Activated CD4-positive, alpha-beta memory T cell treated with anti-CD3 and anti-CD28 coated beads for 36 hours (primary cell): ENCODE measurements at places on chromosomes 2 and 18.

DNA sequence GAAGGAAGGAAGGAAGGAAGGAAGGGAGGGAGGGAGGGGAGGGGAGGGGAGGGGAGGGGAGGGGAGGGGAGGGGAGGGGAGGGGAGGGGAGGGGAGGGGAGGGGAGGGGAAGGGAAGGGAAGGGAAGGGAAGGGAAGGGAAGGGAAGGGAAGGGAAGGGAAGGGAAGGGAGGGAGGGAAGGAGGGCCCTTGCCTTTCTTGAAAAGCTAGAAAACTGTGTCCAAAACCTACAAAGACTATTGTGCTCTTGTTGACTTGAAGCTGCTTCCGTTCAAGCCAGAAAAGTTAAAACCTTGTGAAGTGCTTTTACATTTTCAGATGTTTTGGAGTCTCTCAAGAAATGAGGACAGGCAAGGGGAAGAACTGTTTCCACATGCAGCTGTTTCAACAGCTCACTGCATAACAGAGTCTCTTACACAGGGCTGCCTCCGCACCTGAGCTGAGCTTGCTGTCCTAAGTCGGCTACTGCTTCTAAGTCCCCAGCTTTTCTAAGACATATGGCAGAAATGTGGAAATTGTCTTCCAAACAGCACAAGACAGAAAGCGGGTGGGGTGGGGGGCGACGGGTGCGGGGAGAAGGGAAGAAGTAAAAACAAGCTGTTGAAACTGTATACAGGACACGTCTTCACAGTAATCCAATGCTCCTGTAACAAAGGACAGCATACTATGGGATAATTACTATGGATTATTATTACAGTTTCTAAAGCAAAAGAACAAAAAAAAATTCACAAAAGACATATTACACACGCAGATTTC lies 46.1 kb downstream of the BCL11A start:
- H3K27me3 ChIP-seq = peaks cover 26% of the 10 kb centered on the region
- H3K4me3 ChIP-seq = no peak overlapping the region
- no peaks in the 10 kb centered on the region for H3K4me1 ChIP-seq
- no peak overlapping the region for H3K27ac ChIP-seq

GRCh38 chr2:47617028-47617427 lies 165.9 kb upstream of the MSH6 start:
- H3K4me1 ChIP-seq = no peaks in the 10 kb centered on the region
- no peak for DNase-seq
- no peak overlapping the region for H3K27ac ChIP-seq
- H3K4me3 ChIP-seq = no peak overlapping the region
- H3K27me3 ChIP-seq = no peaks in the 10 kb centered on the region

- peaks cover 38% of the 10 kb centered on the region for H3K4me1 ChIP-seq
- peaks cover 10% of the 10 kb centered on the region for H3K36me3 ChIP-seq
- H3K4me3 ChIP-seq = no peak overlapping the region
- DNase-seq = peak; percentile 82
Measured at GRCh38 chr2:42095923-42096408, 48.1 kb downstream of the PKDCC start.

GRCh38 chr2:189851174-189851826 lies 67.0 kb downstream of the PMS1 start:
- peaks cover 6% of the 10 kb centered on the region for H3K4me1 ChIP-seq
- no peak overlapping the region for H3K27ac ChIP-seq
- H3K4me3 ChIP-seq = no peak overlapping the region

- no peak for DNase-seq
- H3K4me1 ChIP-seq = no peaks in the 10 kb centered on the region
- peaks cover 8% of the 10 kb centered on the region for H3K27me3 ChIP-seq
Measured at GRCh38 chr2:71496156-71496770, 42.9 kb downstream of the DYSF start.

GRCh38 chr18:79611040-79611681 lies 68.4 kb upstream of the CTDP1 start:
- H3K36me3 ChIP-seq = no peaks in the 10 kb centered on the region
- no peak overlapping the region for H3K4me3 ChIP-seq
- no peak for DNase-seq

GRCh38 chr2:205681401-205682238 lies 681 bp upstream of the NRP2 start:
- peak overlapping the region; percentile 33 for H3K4me3 ChIP-seq
- DNase-seq = no peak
- H3K4me1 ChIP-seq = peaks cover 22% of the 10 kb centered on the region
- H3K27ac ChIP-seq = no peak overlapping the region
- H3K27me3 ChIP-seq = peaks cover 62% of the 10 kb centered on the region

GRCh38 chr2:135212757-135213156 lies 160.7 kb downstream of the RAB3GAP1 start:
- no peaks in the 10 kb centered on the region for H3K4me1 ChIP-seq
- no peak overlapping the region for H3K4me3 ChIP-seq
- no peak for DNase-seq
- no peaks in the 10 kb centered on the region for H3K27me3 ChIP-seq
- H3K27ac ChIP-seq = no peak overlapping the region
- H3K36me3 ChIP-seq = no peaks in the 10 kb centered on the region

DNA sequence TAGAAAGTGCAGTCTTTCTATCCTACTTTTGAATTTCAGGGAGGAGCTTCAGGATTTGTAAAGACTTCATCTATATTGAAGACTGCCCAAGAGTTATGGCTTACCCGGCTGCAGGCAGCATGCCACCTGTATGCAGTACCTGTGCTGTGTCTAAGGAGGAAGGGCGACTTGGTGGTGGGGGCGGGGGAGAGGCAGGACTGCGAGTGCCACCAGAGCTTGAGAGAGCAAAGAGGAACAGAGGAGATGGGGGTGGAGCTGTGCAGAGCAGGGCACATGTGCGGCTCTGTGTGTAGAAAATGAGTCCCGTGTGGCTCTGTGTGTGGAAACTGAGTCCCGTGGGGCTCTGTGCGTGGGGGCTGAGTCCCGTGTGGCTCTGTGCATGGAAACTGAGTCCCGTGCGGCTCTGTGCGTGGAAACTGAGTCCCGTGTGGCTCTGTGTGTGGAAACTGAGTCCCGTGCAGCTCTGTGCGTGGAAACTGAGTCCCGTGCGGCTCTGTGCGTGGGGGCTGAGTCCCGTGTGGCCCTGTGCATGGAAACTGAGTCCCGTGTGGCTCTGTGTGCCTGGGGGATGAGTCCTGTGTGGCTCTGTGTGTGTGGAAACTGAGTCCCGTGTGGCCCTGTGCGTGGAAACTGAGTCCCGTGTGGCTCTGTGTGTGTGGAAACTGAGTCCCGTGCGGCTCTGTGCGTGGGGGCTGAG lies 43.2 kb downstream of the LDLRAD4 start:
- no peak overlapping the region for H3K4me3 ChIP-seq
- peaks cover 50% of the 10 kb centered on the region for H3K4me1 ChIP-seq
- DNase-seq = peak; percentile 9

DNA sequence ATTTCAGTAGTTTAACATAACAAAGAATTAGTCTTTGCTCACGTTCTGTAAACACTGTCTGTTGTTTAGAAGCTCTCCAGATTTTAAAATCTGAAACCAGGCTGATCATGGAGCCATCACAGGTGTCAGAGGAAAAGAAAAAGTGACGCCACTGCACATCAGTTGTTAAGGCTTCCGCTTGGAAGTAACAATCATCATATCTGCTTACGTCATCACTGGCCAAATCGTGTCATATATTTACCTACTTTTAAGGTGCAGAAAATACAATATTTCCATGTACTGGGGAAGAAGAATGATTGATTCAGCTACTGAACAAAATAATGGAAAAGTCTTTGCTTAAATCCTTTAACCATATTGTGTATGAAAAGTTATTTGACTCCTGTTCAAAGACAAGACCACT lies 382.6 kb upstream of the MC4R start:
- DNase-seq = no peak
- H3K27me3 ChIP-seq = no peaks in the 10 kb centered on the region
- no peak overlapping the region for H3K27ac ChIP-seq
- no peak overlapping the region for H3K4me3 ChIP-seq

- no peaks in the 10 kb centered on the region for H3K36me3 ChIP-seq
- peaks cover 26% of the 10 kb centered on the region for H3K4me1 ChIP-seq
- H3K27ac ChIP-seq = no peak overlapping the region
- no peak for DNase-seq
- no peak overlapping the region for H3K4me3 ChIP-seq
- peaks cover 3% of the 10 kb centered on the region for H3K27me3 ChIP-seq
Measured at GRCh38 chr2:207219081-207219630, 53.4 kb upstream of the KLF7 start.

DNA sequence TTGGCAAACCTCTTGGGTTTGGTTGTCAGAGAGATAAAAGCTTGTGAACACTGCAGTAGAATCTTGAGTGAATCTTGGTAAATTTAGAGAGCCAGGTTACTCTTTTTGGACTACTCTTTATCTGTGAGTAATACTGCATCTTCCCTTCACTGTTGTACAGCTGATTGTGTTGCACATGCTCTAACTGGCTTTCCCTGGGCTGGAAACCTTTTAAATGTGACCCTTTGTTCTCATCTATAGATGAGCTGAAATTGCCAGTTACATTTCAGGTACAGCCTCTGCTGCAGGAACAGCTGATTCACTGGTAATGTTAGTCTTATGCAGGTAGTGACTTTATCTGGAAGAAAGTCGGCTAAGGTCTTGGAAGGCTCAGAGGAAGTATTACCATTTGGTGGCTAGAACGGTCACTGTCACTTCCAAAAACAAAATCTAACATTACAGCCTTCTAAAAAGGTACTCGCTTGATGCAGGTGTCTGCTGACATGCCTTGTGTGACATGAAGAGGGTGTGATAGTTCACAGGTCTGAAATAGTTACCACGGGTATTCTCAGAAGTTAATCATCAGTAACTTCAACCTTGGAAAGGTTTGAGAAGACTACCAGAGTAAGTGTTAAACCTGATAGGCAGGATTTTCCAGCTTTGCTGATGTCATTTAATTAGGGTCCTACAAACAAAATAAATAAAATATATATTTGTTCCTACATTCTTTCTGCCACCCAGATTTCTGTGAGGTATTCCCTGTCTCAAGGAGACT lies 851.1 kb downstream of the SLC4A3 start:
- peaks cover 6% of the 10 kb centered on the region for H3K27me3 ChIP-seq
- no peak for DNase-seq
- H3K27ac ChIP-seq = no peak overlapping the region
- no peaks in the 10 kb centered on the region for H3K36me3 ChIP-seq
- no peaks in the 10 kb centered on the region for H3K4me1 ChIP-seq

- H3K27me3 ChIP-seq = peaks cover 40% of the 10 kb centered on the region
- H3K36me3 ChIP-seq = no peaks in the 10 kb centered on the region
- H3K27ac ChIP-seq = no peak overlapping the region
Measured at GRCh38 chr2:130834931-130835765, 1.6 kb upstream of the ARHGEF4 start.

DNA sequence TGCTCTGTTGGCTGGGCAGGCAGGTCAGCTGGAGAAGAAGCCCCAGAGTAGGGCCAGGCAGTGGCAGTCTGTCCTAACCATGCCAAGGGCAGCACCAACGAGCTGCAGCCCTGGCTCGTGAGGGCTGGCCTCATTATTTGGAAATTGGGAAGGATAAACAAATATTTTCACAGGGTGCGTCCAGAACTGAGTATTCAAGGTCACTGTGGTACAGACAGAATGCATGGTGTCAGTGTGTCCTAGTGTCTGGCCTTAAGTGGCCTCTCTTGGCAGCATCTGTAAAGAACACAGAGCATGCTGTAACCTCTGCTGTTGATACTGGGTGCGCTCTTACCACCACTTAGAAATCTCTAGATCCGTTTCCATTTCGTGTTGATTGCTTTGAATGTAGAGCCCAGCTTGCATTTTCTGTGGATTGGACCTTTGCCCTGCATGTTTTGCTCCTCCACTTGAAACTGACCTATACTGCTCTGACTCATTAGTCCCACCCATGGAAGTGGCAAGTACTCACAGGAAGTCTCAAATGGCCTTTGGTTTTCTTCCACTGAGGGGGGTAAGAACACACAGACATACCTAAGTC lies 88.2 kb downstream of the GREB1L start:
- DNase-seq = no peak
- no peaks in the 10 kb centered on the region for H3K27me3 ChIP-seq
- H3K4me3 ChIP-seq = no peak overlapping the region
- no peak overlapping the region for H3K27ac ChIP-seq
- H3K4me1 ChIP-seq = no peaks in the 10 kb centered on the region
- no peaks in the 10 kb centered on the region for H3K36me3 ChIP-seq

- H3K4me3 ChIP-seq = no peak overlapping the region
- no peaks in the 10 kb centered on the region for H3K36me3 ChIP-seq
- no peaks in the 10 kb centered on the region for H3K4me1 ChIP-seq
- peaks cover 5% of the 10 kb centered on the region for H3K27me3 ChIP-seq
- H3K27ac ChIP-seq = no peak overlapping the region
- DNase-seq = no peak
Measured at GRCh38 chr2:71711133-71711855, 257.9 kb downstream of the DYSF start.

DNA sequence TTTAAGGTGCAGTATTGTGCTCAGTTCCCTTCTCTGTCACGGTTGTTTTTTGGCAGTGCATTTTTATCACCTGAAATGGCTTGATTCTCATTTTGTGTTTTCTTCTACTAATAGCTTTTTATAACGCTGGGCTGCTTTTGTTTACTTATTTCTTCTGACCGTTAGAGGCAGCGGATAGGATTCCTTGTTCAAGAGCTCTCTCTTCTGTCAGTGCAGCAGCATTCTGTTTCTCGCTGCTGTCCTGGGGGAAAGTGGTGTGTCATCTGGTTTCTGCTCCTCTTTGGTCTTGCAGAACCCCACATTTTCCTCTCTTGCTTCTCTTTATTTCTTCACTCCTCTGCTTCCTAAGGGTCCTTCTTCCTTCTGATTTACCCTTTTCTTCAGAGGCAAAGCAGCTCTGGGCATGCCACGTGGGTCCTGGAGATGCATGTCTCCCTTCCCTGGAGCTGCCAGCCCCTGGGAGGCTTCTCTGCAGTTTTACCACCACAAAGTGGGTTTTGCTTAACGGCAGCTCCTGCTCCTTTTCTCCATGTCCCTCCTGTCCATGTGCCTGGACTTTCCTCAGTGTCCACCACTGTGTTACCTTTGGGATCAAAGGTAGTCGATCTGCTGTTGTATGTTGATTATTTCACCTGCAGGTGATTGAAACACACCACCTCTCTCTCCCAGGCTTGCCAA lies 47.3 kb upstream of the SNTG2 start:
- DNase-seq = no peak
- H3K27ac ChIP-seq = no peak overlapping the region
- H3K27me3 ChIP-seq = peaks cover 5% of the 10 kb centered on the region
- H3K4me1 ChIP-seq = no peaks in the 10 kb centered on the region
- H3K4me3 ChIP-seq = no peak overlapping the region
- peaks cover 2% of the 10 kb centered on the region for H3K36me3 ChIP-seq

DNA sequence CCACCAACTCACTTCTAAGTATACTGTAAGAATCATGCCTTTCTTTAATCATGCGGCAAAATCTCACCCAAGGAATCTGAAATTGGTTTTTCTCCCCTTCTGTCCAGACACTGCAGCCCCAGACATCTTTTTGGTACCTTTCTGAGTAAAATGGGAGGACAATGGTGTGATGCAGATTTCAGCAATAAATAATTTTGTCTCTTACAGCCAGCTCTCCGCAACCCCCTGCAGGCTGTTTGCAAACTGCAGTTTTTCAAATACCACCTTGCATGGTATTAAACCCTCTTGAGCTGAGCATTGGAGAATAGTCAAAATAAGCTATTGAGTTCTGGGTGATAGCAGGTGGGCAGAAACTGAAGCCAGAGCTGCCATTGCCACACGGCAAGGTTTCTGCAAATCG lies 32.2 kb downstream of the GPR39 start:
- H3K36me3 ChIP-seq = no peaks in the 10 kb centered on the region
- DNase-seq = no peak
- no peaks in the 10 kb centered on the region for H3K4me1 ChIP-seq

- no peaks in the 10 kb centered on the region for H3K36me3 ChIP-seq
- H3K27ac ChIP-seq = no peak overlapping the region
- DNase-seq = no peak
- H3K4me3 ChIP-seq = no peak overlapping the region
Measured at GRCh38 chr2:44273596-44273995, 1.7 kb upstream of the SLC3A1 start.
